ENCODE measurements at places on chromosomes 2 and 18. TPM values are rescaled to one million over a fixed set of nuclear protein-coding genes. Genes with fewer than 3 reads are reported as not detected.

GCG gene
- total RNA-seq, result not detected

LINC00305 gene
- not detected for total RNA-seq

- DNase-seq, result no peak
Observed at GRCh38 chr2:144541396-144541795, 21.5 kb upstream of the ZEB2 start.

DNA sequence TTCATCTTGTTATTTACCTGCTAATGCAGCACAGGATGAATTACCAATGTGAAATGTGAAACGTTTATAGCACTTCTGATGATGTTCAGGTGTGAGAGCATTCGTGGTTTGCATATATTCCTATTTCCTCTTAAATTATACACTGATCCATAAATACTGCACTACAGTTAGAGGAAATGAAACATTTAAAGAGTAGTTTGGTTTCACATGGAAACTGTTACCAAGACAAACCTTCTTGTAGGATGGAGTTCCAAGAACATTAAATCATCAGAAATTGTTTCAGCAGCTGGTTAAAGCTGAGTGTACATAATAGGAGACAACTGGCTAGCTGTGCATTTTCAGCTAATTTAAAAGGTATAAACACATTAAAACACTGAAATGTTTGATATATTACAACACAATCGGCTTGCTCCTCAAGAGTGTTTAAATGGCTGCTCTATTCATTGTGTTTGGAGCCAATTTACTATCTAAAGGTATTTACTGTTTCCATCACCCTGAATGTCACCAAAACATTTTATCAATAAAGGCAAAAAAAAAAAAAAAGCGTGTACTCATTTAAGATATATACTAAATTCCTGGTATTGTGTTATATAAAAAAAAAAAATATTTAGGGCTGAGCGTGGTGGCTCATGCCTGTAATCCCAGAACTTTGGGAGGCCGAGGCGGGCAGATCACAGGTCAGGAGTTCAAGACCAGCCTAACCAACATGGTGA lies 100.6 kb downstream of the DYM start:
- DNase-seq, result peak; percentile 26

GRCh38 chr2:151670346-151670745 lies 63.9 kb downstream of the NEB start:
- no peak for DNase-seq

- no peak for DNase-seq
Observed at GRCh38 chr2:192098814-192099491, 95.8 kb downstream of the TMEFF2 start.

- DNase-seq, result peak; percentile 95
Observed at GRCh38 chr18:73670524-73670923, 477.1 kb downstream of the FBXO15 start.

DNA sequence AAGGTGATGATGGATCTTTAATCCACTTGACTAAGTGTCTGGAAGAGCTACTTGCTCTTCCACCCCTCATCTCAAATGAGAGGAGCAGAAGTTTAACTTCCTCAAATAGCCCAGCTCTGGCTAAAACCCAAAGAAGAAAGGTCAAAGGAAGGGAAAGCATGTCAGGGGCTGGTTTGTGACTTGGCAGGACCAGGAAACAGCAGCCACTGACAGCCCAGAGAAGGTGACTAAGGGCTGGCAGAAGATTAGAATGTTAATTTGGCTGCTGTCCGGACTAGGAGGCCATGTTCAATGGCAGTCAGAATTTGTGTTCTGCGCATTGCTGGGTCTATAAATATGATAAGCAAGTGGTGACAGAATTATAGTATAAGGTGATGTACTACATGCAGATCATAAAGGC lies 386.2 kb downstream of the SETBP1 start:
- no peak for DNase-seq

- no peak for DNase-seq
Observed at GRCh38 chr2:146259816-146260215, 1585.0 kb upstream of the ACVR2A start.

GRCh38 chr18:79608535-79608934 lies 71.1 kb upstream of the CTDP1 start:
- no peak for DNase-seq

DNA sequence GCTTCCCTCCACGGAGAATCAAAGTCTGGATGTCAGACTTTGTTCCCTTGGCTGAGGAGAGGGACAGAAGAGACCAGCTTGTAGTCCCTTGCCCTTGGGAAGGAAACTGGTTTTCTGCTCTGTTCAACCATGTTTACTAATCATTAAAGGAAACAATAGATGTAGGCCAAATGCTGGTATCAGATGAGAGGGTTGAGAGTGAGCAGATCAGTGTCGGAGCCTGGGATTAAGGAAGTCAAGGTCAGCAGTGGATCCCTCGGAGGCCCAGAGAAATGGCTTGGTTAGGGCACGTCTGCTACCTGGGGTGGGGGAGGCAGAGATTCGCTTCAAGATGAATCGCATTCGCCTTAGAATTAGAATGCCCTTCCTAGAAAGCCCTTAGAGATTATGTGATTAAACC lies 109.1 kb downstream of the MYCN start:
- DNase-seq, result no peak

LTBP1 gene
- 20.4 TPM for total RNA-seq

DNA sequence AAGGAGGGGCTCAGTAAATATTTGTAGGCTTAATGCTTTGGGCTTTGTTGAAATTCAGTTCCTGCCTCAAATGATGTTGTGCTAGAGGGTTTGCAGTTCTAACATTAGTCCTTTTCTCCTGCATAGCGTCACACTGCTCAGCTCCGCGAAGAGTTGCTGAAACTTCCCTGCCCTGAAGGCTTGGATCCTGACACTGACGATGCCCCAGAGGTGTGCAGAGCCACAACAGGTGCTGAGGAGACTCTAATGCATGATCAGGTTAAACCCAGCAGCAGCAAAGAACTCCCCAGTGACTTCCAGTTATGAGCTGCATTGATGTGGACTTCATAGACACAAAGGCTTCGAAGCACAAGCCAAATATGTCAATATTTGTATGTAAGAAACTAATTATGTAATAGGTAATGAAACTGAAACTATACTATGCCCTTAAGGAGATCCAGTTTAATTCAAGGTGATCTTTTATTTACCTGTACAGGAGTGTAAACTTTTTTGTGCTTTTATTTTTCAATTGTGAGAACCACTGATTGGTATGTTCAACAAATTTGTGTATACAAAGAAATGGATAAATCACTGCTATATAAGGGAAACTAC lies 10.2 kb upstream of the TTC27 start:
- DNase-seq, result no peak

- DNase-seq, result peak; percentile 81
Observed at GRCh38 chr2:43540021-43540779, 55.6 kb downstream of the THADA start.

KIF5C gene
- total RNA-seq, result under 0.01 TPM

SPAST gene
- total RNA-seq, result 22.5 TPM

DNA sequence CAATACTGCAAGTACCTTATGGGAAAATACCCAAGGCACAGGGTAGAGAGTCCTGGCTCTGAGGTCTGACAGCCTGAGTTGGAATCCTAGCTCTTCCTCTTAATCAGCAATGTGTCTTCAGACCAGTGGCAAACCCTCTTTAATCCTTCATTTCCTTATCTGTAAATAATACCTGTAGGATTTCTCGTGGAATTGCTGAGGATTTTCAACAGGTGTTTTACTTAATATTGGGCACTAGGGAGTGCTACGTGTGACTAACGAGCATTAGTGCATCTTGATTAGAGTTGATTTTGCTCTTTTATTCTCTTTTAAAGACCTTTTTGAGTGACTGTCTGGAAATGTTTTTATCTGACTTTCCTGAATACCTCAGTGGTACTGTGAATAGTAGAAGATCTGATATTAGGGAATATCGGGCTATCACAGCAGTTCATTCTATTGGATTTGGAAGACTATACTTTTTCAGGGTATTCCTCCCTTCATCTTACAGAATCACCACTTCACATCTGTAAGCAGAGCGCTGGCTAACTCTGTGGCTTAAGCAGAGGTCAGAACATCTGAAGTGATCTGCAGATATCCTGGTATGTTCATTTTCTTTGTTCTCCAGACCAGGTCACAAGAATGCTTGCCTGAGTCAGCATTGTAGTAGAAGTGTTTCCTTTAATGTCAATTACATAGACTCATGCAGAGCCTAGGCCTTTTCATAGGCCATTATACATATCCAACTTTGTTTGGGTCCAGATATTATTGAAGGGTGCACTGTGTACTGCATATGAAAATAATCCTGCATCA lies 49.1 kb downstream of the ARHGAP28 start:
- DNase-seq, result no peak

GRCh38 chr2:165239230-165239629 lies at the start of gene SCN2A:
Gene SCN2A, plus strand, starts transcription at chr2:165239414. Its CDS starts 56,410 bp downstream, at chr2:165295824.
- peak; percentile 35 for DNase-seq

GRCh38 chr18:7871560-7872456 lies 304.7 kb downstream of the PTPRM start:
- DNase-seq, result peak; percentile 80

TMEM17 gene
- total RNA-seq, result 3.0 TPM

GRCh38 chr2:199329466-199329865 lies 128.3 kb downstream of the SATB2 start:
- no peak for DNase-seq

ALK gene
- total RNA-seq, result not detected

- DNase-seq, result no peak
Observed at GRCh38 chr2:191569025-191569424, 108.9 kb upstream of the NABP1 start.

- peak; percentile 26 for DNase-seq
Observed at GRCh38 chr18:12750076-12750714, 47.4 kb downstream of the PSMG2 start.

DNA sequence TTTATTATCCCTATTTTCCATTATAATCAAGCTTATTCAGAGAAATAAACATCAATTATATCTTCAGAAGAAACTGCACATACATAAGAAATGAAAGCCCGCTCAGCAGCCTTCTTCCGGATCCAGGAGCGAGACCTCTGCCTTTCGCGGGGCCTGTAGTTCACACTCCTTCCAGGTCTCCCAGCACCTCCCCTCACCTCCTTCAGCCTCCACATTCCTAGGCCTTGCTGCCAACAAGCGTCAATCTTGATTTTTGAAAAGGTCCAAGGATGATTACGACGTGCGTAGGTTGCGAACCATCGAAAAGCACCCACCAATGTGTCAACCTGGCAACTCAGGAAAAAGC lies 355 bp upstream of the KIDINS220 start:
- no peak for DNase-seq

CHRNG gene
- not detected for total RNA-seq

- DNase-seq, result no peak
Observed at GRCh38 chr2:203463266-203463678, 71.8 kb downstream of the RAPH1 start.

GRCh38 chr2:241759067-241759807 lies 17.4 kb upstream of the GAL3ST2 start:
- DNase-seq, result no peak
